Hematopoietic multipotent progenitor cell treated with erythropoietin and hydrocortisone succinate and interleukin-3 and kit ligand, for 4 days (in vitro differentiated cells): ENCODE measurements at places on chromosomes 4 and X.
A peak's percentile ranks its signal among the peaks of the same experiment; 100 is the strongest.

GRCh38 chrX:2370456-2370855, 130.3 kb downstream of the DHRSX start:
- DNase-seq = no peak

DNA sequence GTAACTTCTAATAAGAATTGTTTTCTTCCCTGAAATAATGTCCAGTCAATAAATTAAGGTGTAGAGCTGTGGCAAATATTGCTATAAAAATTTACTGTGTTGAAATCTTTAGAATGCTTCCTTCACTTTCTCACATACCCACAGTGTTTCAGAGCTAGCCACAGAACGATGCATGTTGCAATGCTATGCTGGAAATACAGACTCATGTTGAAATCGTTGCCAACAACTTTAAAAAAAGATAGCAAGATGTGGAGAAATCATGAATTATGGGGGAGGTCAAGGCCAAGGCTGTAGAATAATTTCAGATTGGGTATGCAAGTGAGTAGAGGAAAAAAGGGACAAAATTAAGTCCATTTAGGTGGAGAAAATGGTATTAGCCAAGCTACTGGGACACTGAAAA, 204.8 kb downstream of the VEGFC start:
- DNase-seq = peak; percentile 6

DNA sequence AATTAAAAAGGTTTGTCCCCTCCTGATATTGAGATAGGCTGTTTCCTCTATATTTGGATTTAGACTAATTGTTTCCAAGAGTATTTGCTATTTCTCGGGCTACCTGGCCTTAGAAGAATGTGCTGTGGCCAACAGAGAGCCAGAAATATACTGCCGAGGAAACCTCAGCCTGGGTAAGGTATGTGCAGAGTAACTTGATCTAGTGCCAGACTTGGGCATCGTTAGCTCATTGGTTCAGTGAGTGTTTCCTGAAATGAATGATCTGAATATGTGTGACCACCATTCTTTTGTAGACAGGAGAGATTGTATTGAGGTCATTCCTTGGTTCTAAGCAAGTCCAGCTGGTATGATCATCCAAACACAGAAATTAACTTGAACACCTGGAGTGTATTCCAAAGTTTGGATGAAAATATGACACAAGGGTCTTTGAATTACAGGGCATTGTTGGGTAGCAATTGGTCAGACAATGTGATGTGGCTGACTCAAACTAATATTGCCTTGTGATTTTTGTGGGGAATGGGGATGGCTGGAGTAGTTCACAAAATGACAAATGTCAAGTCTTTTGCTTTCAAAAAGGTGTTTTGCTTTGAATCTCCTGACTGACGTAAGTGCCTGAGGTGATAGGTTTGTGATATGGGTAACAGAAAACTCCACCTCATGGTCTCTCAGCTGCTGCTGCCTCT, 100.2 kb upstream of the CXCL13 start:
- no peak for DNase-seq

GRCh38 chr4:1044469-1045192, 33.2 kb downstream of the FGFRL1 start:
- DNase-seq = no peak

GRCh38 chr4:187715466-187715865, 280.1 kb upstream of the ZFP42 start:
- DNase-seq = no peak

GRCh38 chr4:128483816-128484215, 196.2 kb upstream of the PGRMC2 start:
- peak; percentile 50 for DNase-seq

GRCh38 chr4:21896767-21897166, 51.8 kb downstream of the KCNIP4 start:
- no peak for DNase-seq

GRCh38 chr4:153093802-153094201, 110.4 kb upstream of the TRIM2 start:
- no peak for DNase-seq

- peak; percentile 83 for DNase-seq
Measured at GRCh38 chr4:2852481-2852921, 8.9 kb downstream of the ADD1 start.

GRCh38 chrX:20513185-20513584, 246.5 kb upstream of the RPS6KA3 start:
- no peak for DNase-seq

DNA sequence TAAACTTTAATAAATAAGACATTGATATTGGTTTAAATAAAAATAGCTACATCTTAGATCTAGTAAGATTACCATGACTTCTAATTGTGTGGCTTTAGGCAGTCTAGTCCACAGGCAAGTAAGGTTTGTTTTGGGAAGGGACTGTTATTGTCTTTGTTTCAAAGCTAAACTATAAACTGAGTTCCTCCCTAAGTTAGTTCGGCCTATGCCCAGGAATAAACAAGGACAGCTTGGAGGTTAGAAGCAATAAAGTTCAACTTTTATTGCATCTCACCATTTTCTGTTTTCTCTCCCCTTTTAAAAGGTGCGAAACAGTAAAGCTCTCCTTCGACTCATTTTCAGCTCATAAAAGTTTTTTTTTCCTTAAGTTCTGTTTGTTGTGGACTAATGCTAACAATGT, 70.4 kb upstream of the S100G start:
- no peak for DNase-seq

DNA sequence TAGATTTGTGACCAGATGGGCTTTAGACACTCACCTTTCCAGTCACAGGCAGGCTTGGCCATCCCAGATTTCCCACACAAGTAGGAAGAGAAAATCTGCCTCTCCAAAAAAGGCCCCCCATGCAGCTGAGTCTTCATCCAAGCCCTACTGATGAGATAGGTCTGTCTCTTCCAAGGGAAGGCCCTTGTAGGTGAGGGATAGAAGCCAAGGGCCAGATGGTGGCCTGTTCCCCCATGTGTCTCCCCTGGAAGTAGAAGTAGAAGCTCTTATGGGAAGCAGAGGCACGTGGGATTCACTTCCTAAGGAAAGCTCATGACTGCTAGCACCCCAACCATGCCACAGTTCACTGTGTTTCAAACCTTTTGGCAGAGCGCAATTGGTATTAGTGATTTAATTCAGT, 81.5 kb downstream of the REPS2 start:
- DNase-seq = no peak

DNA sequence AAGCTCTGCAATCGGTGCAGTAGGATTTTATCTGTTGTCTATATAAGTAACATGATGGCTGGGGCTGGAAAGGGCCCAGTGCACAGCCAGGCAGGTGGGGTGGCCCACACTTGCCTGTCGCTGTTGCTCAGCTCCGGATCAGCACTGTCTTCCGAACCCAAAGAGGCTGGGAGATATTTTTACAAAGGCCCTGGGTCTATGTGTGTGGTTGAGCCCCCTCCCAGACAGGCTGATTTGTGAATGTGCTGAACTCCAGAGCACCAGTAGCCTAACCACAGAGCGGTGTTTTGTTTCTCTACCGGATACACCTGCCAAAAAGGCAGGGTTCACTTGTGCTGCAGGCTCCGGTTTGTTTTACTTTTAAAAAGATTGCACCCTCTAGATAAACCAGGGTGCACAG, 33.5 kb upstream of the CHRNA9 start:
- peak; percentile 82 for DNase-seq

DNA sequence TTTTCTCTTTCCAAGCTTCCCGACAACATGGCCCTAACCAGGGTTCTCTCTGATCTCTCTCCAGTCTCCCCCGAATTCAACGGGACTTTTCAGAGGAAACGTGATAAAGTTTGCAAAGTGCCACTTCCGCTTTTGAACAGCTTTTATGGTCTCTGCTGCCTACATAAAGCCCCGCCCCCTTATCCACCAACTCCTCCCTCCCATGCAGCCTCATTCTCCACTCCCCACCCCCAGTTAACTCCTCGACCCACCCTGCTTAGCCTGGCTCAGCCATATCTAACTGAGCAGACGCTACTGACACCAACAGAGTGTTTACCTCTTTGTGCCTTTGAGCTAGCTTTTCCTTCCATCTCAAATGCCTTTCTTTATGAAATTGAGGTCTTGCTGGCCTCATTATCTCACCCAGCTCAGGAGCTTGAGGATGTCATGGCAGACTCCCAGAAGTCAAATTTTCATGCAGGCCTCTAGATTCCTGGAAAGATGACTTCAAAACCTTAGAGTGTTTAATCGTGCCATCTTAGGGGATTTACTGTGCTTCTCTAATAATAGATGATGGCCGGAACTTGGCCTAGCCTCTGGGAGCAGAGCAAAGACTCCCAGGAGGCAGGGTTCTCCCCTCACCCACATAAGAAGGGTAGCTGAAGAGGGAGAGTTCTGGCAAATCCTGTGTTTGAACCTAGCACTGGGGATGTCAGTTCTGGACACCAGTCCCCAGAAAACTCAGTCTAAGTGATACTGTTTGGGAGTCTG, 606.0 kb downstream of the BCOR start:
- peak; percentile 95 for DNase-seq

DNA sequence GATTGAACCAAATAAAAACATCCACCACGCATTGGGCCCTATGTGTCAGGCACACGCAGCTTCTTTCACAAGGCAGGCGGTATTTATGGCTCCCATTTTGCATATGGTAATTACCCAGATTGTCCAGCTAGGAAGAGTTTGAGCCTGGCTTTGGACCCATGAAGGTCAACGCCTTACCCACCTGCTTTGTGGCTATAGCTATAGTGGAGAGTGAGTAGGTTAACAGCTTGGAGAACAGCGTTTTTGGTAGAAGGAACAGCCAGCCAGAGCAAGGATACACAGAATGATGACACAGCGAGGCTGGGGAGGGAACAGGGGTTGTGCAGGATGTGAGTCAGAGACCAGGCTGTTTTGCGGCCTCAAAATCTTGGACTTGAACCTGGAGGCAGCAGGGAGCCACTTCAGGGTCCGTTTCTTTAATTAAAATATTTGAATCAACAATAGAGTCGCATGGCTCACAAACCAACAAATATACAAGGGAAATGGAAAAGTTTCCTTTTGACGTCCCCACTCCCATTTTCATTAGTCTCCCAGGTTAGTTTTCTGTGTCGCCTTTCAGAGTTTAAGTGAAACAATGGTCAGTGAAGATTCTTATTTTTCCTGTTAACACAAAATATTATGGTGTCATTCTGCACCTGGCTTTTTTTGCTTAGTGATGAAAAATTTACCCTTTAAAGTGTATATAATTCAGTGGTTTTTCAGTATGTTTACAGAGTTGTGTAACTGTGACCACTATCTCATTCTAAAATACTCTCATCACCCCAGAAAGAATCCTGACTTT, 118.2 kb upstream of the STX18 start:
- DNase-seq = no peak

DNA sequence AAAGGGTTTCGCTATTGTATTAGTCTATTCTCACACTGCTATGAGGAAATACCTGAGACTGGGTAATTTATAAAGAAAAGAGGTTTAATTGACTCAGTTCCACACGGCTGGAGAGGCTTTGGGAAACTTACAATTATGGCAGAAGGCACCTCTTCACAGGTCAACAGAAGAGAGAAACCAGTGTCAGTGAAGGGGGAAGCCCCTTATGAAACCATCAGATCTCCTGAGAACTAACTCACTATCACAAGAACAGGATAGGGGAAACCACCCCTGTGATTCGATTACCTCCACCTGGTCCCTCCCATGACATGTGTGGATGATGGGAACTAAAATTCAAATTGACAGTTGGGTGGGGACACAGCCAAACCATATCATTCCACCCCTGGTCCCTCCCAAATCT, 589.5 kb downstream of the CENPC start:
- no peak for DNase-seq

DNA sequence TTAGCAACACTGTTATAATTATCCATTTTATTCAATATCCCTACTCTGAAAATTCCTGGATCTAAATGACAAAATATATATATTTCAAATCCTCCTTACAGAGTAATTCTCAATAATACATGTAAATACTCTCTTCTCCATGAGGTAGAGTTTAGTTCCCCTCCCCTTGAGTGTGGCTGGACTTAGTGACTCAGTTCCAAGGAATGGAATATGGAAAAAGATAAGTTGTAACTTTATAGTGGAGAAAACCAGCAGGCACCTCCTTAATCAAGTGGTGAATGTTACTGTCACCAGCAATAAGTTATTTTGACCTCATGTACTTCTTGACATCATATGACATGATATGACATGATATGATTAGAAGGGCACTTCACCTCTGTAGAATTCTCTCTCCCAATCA, 302.0 kb downstream of the RAB28 start:
- DNase-seq = no peak

- DNase-seq = peak; percentile 80
Measured at GRCh38 chrX:132480581-132481203, 8.1 kb downstream of the MBNL3 start.

- no peak for DNase-seq
Measured at GRCh38 chr4:158669310-158669709, 2.4 kb downstream of the C4orf46 start.

- DNase-seq = no peak
Measured at GRCh38 chr4:155722816-155723499, 35.9 kb upstream of the GUCY1B1 start.

- DNase-seq = no peak
Measured at GRCh38 chr4:98027827-98028226, 115.4 kb downstream of the STPG2 start.

DNA sequence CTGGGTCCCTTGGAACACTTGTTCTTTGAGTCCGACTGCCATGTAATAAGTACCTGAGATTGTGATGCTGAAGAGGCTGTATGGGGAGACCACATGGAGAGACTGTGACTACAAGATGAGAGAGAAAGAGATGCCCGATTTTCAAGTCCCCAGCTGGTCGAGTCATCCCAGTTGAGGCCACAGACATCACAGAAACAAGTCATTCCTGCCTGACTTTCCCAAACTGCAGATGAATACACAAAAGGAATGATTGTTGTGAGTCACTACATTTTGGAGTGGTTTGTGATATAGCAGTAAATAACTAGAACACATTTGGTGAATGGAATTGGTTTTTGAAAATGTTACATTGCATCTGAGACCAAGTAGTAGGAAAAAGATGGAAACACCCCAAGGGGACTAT, 9.0 kb upstream of the YIPF7 start:
- no peak for DNase-seq

GRCh38 chr4:131316086-131316485, 1833.0 kb upstream of the PCDH10 start:
- no peak for DNase-seq

DNA sequence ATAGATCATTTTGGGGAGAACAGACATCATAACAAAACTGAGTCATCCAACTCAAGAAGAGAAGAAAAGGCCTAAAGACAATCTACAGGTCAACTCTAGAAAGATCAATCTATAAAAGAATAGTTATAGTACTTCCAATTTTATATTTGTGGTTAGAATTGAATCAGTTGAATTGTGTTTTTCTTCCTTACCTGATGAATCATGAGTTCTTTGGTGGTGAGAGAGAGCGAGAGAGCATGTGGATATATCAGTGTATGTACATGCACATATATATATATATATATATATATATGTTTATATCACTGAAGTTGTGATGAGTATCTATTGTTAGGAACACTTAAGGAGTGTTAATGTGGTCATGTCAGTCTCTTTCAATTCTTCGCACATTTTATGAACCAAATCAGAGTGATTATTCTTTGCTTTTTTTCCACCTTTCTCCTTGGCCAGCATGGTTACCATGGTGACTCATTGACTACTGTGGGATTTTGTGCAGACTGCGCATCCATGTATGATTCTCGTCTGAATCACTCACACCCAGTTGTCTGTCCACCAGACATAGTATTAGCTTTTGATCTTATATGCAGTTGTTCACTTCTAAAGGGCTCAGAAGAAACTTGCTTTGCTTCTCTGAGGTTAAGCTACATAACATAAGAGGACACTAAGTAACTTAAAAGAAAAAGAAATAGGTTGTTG, 90.4 kb upstream of the RAB40AL start:
- no peak for DNase-seq
